T-helper 2 cell treated with Interferon-gamma antibody and Interleukin-4, amounts not matched to agents 100 ng/mL and 5 ng/mL, for 36 hours (primary cell): ENCODE measurements at places on chromosomes 6 and 20. TPM values are rescaled to one million over a fixed set of nuclear protein-coding genes. Genes with fewer than 3 reads are reported as not detected.

Gene DYNLT1
- total RNA-seq, result 77.5 and 84.0 TPM in 2 replicates

Gene TRIM27
- total RNA-seq, result 61.5 and 65.9 TPM in 2 replicates

Gene FGD2
- total RNA-seq, result 2.0 and 2.6 TPM in 2 replicates

Gene OPRM1
- total RNA-seq, result not detected in 2 replicates

Gene KCNG1
- 0.07 TPM in 1 of 2 replicates, not detected in the other for total RNA-seq

Gene GJA10
- total RNA-seq, result 0.14 TPM in 1 of 2 replicates, not detected in the other

Gene DDX43
- total RNA-seq, result 1.3 TPM in 2 replicates

Gene ECT2L
- total RNA-seq, result not detected in 2 replicates

Gene ZSCAN23
- total RNA-seq, result 0.43 and 0.86 TPM in 2 replicates

Gene LRRC1
- 3.9 and 4.5 TPM in 2 replicates for total RNA-seq

Gene HECA
- 38.0 and 40.0 TPM in 2 replicates for total RNA-seq
